ENCODE measurements at places on chromosomes 7 and 10. TPM values are rescaled to one million over a fixed set of nuclear protein-coding genes. Genes with fewer than 3 reads are reported as not detected.
A peak's percentile ranks its signal among the peaks of the same experiment; 100 is the strongest.

DNA sequence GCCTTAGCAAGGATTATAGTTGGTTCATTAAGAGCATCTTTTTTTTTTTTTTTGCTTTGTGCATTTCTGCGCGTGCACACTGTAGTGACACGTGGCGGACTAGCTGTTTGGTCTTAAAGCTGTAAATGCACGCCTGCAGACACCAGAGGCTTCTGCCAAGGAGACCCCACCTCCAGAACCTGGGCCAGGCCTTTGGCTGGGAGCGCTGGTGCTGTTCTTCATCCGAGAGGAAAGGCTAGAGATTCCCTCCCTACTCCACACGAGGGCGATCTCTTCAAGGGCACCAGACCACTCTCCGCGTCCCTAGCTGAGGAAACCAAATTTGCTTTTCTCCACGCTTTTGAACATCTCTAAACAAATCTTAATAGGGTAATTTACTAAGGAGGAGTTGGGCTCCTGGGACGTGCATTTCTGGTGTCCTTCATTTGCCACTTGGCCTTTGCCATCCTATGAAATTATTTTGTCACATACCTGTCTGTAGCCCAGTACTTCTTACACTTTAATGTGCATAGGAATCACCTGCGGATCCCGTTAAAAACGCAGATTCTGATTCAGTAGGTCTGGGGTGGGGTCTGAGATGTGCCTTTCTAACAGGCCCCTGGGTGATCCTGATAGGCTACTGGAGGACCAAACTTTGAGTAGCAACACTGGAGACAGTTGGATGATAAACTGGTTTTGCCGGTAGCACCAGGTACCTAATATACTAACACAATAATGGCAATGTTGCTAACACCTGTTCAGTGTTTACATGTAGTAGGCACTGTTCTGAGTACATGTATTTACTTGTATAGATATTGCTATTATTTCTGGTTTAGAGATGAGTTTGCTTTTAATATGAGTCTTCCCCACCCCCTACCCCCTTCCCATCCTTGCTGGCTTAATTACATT is 1.3 kb upstream of the SLC26A5 start:
- DNase-seq, result peak; percentile 5

The NPTX2 gene
- 6.9 TPM for polyA plus RNA-seq

GRCh38 chr10:28403090-28403489 is 100.2 kb upstream of the MPP7 start:
- DNase-seq, result no peak

DNA sequence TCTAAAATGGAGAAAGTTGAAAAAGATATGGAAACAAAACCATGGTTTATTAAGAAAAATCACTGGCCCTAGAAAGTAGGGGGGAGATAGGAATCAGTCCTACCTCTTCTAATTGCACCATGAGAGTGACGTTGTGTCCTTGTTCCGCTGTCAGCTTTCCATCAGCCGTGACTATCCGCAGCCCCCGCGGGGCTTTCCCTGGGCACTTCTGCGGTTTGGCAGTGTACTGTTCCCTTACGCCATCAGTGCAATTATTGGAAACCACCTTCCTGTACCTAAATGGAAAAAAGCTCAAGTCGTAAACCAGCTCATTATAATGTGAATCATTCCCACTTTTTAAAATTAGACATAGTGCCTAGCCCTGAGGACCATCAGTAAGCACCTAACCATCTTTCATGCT is 512.2 kb downstream of the SORCS1 start:
- DNase-seq, result no peak

DNA sequence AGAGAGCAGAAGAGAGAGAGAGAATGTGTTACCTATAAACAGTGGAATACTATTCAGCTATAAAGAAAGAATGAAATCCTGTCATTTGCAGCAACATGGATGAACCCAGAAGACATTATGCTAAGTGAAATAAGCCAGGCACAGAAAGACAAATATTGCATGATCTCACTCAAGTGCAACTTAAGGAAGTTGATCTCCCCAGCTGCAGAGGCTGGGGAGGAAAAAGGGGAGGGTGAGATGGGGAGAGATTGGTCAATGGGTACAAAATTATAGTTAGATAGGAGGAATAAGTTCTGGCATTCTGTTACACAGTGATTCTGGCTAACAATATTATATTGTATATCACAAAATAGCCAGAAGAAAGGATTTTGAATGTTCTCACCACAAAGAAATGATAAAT is 11.2 kb upstream of the JAZF1 start:
- no peak for DNase-seq
